ENCODE measurements at places on chromosomes 11 and 22.
A peak's percentile ranks its signal among the peaks of the same experiment; 100 is the strongest.

DNA sequence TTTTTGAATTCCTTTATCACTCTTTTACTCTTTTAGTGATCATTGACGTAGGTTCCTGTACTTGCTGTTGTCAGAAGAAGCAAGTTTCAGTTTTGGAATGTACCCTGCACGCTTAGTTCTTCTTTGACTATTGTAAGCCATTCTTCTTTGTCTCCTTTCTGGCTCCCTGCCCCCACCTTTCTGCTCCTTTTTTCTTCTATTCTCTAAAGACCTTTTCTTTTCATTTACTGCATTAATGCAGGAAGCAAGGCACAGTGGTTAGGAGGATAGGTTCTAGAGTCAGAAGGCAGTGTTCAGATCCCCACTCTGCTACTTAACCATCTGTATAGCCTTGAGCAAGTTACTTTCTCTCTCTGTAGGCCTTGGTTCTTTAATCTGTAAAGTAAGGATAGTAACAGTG is 33.7 kb upstream of the RAG2 start:
- DNase-seq = no peak

DNA sequence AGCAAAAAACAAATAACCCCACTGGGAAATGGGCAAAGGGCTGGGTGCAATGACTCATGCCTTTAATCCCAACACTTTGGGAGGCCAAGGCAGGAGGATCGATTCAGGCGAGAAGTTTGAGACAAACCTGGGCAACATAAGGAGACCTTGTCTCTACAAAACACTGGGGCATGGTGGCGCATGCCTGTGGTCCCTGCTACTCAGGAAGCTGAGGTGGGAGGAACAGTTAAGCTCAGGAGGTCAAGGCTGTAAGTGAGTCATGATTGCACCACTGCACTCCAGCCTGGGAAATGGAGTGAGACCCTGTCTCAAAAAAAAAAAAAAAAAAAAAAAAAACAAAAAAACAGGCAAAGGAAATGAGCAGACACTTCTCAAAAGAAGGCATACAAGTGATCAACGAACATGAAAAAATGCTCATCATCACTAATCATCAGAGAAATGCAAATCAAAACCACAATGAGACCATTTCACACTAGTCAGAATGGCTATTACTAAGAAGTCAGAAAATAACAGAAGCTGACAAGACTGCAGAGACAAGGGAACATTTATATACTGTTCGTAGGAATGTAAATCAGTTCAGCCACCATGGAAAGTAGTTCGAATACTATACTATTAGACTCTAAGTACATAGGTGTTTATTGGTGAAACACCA is 48.2 kb upstream of the SMCO4 start:
- no peak for DNase-seq

DNA sequence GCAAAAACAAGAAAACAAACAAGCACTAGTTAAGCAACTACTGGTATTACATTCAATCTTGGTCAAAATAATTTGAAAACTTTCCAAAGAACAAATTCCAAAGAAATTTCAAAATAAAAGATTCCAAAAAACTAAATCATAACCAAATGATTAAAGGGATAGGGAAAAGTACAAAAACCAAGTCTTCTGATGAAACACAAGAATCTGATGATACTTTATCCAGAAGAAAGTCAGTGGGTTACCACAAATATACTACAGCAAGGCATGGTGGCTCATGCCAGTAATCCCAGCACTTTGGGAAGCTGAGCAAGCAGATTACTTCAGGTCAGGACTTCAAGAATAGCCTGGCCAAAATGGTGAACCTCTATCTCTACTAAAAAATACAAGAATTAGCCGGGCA is 59.1 kb downstream of the NUP98 start:
- DNase-seq = no peak

DNA sequence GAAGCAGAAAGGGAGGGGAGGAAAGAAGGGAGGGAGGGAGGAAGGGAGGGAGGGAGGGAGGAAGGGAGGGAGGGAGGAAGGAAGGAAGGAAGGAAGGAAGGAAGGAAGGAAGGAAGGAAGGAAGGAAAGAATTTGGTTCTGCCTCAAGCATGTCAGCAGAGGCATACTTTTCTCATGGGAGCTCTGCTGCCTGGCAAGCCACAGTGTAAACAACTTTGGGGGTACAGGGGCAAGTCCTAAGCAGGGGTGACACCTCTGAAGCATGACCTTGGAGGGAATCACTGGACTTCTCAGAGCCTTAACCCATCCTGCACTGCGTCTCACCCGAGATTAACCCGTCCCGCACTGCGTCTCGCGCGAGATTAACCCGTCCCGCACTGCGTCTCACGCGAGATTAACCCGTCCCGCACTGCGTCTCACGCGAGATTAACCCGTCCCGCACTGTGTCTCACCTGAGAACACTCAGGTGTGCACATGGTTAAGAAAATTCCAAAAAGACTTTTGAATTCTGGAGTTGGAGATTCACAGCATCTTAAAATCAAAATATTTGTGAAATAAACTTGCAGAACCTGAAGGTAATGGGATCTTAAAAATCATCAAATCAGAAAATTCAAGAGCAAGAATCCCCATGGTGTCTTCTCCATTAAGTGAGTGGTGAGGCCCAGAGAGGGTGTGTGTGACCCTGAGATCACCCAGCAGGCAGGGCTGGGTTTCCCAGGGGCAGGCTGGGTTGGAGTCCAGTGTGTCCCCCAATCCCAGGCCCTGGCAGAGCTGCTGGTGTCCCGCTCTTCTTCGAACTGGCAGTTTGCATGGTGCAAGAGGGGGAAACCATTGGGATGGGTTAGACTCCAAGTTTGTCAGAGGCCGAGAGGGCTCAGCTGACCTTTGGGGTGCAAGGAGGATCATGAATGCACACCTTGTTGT is 190.4 kb downstream of the MN1 start:
- no peak for DNase-seq

GRCh38 chr11:105204636-105205035 is 65.1 kb upstream of the CARD18 start:
- DNase-seq = no peak

- DNase-seq = peak; percentile 13
Measured at GRCh38 chr22:23182309-23183060, 2.2 kb downstream of the BCR start.

GRCh38 chr11:119932828-119933562 is 204.0 kb upstream of the NECTIN1 start:
- DNase-seq = no peak

DNA sequence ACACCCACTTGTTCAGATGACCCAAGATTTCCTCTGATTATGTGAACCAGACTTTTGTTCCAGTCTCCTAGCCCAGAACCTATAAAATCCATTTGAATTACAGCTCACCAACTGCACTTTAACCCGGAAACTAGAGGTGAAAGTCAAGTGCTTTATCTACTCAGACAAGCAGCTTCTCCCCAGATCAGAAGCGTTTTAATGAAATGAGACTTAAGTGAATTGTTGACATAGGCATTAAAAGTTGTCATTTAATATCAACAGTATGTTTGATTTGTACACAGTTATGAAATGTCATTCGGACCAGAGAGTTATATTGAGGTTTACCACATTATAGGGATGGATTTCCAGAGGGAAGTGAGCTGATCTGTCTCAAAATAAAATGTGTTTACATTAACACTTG is 52.0 kb downstream of the CADM1 start:
- no peak for DNase-seq

DNA sequence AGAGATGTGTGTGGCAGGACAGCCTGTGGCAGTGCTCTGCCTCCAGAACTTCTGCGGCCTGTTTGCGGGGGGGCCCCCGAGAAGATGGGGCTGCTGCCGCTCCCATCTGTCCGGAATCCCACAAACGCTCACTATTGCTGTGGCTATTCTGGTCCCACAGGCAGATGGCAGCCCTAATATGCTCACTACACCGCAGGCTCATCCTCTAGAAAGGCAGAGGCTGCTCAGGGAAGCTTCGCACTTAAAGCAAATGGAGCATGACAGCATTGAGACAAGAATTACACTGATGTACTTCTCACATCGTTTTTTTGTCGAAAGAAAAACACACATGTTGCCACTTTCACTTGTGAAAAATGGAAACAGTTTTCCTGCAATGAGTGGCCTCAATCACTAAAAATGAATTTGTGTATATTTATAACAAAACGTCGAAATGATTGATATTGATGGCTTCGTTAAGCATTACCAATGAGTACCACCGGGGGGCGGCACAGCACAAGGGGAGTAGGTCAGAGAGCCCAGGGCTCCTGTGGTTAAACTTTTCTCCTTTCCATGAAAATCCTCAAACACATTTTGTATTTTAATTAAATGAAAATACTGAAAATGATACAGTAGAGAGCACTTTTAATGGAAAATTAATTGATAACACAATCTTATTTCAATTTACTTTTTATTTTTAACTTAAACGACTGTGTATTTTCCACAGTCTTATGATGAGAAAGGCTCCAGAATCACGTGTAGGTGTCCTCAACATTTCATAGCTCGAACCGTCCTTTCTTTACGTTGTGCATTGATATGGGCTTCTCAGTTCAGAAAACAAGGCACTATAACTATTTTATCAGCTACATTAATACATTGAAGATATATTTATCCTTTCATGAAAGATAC is 69.1 kb downstream of the CTTN start:
- DNase-seq = peak; percentile 45

DNA sequence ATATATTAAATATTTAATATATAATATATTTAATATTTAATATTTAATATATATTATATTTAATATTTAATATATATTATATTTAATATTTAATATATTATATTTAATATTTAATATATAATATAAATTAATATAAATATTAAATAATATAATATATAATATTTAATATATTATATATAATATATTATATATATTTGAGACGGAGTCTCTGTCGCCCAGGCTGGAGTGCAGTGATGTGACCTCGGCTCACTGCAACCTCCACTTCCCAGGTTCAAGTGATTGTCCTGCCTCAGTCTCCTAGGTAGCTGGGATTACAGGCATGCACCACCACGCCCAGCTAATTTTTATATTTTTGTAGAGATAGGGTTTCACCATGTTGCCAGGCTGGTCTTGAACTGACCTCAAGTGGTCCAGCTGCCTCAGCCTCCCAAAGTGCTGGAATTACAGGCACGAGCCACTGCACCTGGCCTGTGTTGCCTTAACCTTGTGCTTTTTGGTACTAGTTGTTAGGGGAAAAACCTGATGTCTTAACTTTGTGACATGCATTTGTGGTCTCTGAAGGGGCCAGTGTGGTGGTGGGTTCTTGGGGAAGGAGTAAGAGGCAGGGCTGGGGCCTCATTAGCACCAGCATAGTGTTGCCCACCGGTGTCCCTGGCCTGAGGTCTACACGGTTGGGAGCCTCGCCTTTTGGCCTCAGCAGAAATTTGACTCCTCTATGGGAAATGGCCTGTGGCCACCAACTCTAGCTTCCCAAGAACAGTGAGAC is 16.6 kb downstream of the SEC14L3 start:
- no peak for DNase-seq

GRCh38 chr11:113626736-113627135 is 79.4 kb downstream of the TMPRSS5 start:
- DNase-seq = no peak

DNA sequence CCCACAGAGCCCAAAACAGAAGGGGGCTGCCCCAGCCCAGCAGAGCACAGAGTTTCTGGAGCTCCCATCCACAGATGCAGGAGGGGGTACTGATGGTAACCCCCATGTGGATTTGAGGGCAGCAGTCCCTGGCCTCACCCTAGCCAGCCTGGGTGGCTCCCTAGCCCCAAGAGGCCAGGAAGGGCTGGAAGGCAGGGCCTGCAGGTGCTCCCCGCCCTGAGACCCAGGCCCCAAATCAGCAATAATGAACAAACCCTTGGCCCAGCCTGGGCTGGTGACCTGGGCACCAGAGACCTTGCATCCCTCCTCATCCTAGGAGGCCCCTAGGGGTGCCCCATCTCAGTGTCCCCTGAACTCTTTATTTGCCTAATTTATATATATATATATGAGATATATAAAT is 61.6 kb downstream of the MORC2 start:
- DNase-seq = no peak

GRCh38 chr22:17943533-17944249 is 80.7 kb downstream of the MICAL3 start:
- no peak for DNase-seq

DNA sequence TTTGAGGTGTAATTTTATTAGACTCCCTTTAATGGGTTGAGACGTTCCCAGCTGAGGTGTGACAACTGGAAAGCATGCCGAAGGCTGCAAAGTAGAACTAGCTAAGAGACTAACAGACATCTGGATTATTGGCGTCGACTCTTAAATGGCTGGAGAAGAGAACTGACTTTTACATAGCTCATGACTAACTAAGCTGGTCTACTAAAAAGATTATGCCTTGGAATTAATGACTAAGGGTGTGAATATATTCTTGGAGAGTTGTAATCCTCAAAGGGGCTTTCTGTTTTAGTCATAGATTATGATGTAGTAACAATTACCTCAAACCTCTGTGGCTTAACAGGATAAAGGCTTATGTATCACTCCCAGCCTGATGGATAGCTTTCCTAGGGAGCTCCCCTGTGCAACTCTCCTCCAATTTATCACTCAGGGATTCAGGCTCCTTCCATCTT is 39.5 kb upstream of the SLC5A12 start:
- DNase-seq = no peak

DNA sequence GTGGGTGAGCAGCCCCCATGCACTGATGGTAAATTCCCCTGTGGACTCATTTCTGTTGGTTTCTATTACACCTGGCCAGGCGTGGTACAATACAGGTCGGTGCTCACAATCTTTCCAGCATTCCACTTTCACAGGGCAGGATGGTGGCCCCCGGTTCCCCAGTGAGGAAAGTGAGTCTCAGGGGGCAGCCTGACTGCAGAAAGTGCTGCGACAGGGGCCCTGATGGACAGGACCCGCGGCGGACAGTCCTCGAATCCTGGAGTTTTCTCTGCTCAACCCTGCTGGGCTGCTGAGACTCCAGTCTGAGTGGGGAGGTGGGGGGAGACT is 3.1 kb upstream of the PGGHG start:
- DNase-seq = no peak

DNA sequence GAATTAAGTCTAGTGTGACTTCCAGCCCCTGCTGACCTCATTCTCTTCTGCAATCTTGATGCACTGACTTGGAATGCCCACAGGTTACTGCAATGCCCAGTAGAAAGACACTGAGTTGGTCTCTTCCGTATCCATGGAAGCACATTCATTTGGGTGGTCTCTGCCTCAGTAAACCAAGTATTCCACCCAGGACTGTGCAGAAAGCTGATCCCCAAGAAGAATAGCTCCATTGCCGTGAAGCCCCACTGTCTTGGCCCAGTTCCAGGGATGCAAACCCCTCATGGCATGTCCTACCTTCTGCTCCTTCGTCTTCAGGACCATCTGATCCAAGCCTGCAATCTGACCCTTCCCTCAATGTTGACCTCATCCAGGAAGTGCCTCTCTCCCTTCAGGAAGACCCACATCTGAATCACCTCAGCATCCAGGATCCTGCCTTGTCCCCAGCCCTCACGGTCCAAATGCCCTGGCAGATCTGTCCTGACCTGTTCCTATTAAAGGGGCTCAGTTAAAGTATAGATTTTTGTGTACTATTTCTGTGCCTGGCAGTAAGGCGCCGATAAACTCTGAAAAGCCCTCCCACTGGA is 425.8 kb downstream of the SOX6 start:
- no peak for DNase-seq

GRCh38 chr11:35893796-35894475 is 49.9 kb upstream of the LDLRAD3 start:
- no peak for DNase-seq

GRCh38 chr22:28375761-28376534 is 303.7 kb downstream of the TTC28 start:
- no peak for DNase-seq

GRCh38 chr22:36563444-36563843 is 34.5 kb upstream of the EIF3D start:
- no peak for DNase-seq

GRCh38 chr11:119829402-119829801 is 100.4 kb upstream of the NECTIN1 start:
- no peak for DNase-seq

- DNase-seq = no peak
Measured at GRCh38 chr22:33851240-33851639, 69.0 kb downstream of the LARGE1 start.
